ENCODE measurements at places on chromosomes 16 and 17. TPM values are rescaled to one million over a fixed set of nuclear protein-coding genes. Genes with fewer than 3 reads are reported as not detected.
A peak's percentile ranks its signal among the peaks of the same experiment; 100 is the strongest.

- no peak for DNase-seq
- no peak overlapping the region for H3K4me3 ChIP-seq
- H3K4me1 ChIP-seq: no peaks in the 10 kb centered on the region
- H3K27me3 ChIP-seq: no peaks in the 10 kb centered on the region
- H3K36me3 ChIP-seq: peaks cover 23% of the 10 kb centered on the region
These were observed 9.6 kb downstream of the LDAF1 start for GRCh38 chr16:21167929-21168602.

CEP295NL gene
- 3.6 TPM for total RNA-seq

SHCBP1 gene
- 19.3 TPM for total RNA-seq

DNA sequence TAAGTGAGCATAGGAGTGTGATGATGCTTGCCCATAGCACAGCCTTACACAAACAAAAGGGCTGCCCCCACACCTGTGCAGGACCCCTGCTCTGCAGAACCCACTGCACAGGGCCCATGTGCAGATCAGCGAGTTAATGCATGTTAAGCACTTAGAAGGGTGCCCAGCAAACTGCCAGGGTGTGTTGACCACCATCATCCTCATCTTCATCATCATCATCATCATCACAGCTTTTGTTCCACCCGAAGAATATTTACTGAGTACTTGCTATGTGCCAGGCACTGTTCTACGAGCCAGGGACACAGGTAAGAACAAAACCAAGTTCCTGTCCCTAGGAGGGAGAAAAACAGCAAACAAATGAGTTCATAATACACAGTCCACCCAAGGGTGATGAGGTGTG lies 11.9 kb downstream of the WFDC1 start:
- H3K4me3 ChIP-seq: no peak overlapping the region
- H3K27ac ChIP-seq: no peak overlapping the region
- H3K4me1 ChIP-seq: no peaks in the 10 kb centered on the region
- H3K27me3 ChIP-seq: 0 out of 2 replicates have a peak, but pooled peaks cover 4% of the 10 kb centered on the region
- no peaks in the 10 kb centered on the region for H3K36me3 ChIP-seq

GRCh38 chr16:55179411-55179810 lies 144.6 kb upstream of the IRX6 start:
- H3K36me3 ChIP-seq: no peaks in the 10 kb centered on the region
- H3K27ac ChIP-seq: no peak overlapping the region
- no peak for DNase-seq
- H3K4me3 ChIP-seq: no peak overlapping the region
- no peaks in the 10 kb centered on the region for H3K4me1 ChIP-seq

DNA sequence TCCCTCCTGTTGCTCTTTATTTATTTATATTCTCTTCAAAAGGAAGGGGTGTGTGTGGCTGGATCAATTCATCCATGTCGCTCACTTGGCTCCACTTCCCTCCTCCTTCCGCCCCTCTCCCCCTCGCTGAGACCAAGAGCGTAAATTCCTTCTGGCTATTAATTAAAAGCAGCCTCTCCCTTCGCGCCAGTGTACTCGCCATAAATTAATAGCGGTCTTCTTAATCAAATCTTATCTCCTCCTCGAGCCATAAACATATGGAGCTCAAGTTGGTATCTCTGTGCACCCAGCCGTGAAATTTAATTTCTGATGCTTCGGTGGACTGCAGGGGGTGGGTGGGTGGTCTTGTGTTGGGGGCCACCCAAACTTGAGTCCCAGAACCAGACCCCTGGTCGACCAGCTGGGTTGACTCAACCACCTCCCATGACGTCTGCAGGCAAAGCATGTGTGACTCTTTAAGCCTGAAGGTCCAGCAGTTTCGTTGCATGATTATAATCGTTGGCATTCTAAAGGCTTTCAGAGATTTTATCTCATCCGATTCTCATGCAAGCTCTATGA lies 57.9 kb downstream of the SDK2 start:
- H3K4me1 ChIP-seq: no peaks in the 10 kb centered on the region
- H3K27ac ChIP-seq: no peak overlapping the region
- DNase-seq: peak; percentile 39

- H3K27me3 ChIP-seq: no peaks in the 10 kb centered on the region
- DNase-seq: no peak
- H3K27ac ChIP-seq: no peak within 1 kb of the TSS
- H3K4me1 ChIP-seq: peaks cover 3% of the 10 kb centered on the region
- H3K4me3 ChIP-seq: no peak within 1 kb of the TSS
These were observed at the start of gene GLP2R for GRCh38 chr17:9825641-9826150. GLP2R (plus strand) TSS chr17:9825924; CDS start chr17:9826064, 140 bp downstream.

- peaks cover 60% of the 10 kb centered on the region for H3K4me1 ChIP-seq
- no peaks in the 10 kb centered on the region for H3K36me3 ChIP-seq
- peak; percentile 80 for DNase-seq
- peak overlapping the region; percentile 70 for H3K27ac ChIP-seq
- no peaks in the 10 kb centered on the region for H3K27me3 ChIP-seq
- no peak overlapping the region for H3K4me3 ChIP-seq
These were observed 11.0 kb downstream of the CSF3 start for GRCh38 chr17:40025991-40026815.

DNA sequence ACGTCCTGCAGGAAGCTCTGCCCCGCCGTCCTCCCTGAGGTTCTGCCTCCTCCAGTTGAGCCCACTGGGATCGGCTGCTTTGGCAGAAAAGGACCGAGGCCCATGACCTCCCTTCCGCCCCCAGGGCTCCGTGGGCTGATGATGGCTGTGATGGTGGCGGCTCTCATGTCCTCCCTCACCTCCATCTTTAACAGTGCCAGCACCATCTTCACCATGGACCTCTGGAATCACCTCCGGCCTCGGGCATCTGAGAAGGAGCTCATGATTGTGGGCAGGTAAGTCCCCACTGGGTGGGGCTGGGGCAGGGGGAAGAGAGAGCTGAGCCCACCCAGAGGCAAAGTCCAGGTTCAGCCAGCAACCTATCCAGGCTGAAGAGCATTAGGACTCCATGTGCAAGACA lies 61.1 kb downstream of the SLC5A11 start:
- H3K27ac ChIP-seq: no peak overlapping the region
- no peak overlapping the region for H3K4me3 ChIP-seq
- H3K4me1 ChIP-seq: no peaks in the 10 kb centered on the region

PRSS21 gene
- total RNA-seq: 77.4 TPM

DNA sequence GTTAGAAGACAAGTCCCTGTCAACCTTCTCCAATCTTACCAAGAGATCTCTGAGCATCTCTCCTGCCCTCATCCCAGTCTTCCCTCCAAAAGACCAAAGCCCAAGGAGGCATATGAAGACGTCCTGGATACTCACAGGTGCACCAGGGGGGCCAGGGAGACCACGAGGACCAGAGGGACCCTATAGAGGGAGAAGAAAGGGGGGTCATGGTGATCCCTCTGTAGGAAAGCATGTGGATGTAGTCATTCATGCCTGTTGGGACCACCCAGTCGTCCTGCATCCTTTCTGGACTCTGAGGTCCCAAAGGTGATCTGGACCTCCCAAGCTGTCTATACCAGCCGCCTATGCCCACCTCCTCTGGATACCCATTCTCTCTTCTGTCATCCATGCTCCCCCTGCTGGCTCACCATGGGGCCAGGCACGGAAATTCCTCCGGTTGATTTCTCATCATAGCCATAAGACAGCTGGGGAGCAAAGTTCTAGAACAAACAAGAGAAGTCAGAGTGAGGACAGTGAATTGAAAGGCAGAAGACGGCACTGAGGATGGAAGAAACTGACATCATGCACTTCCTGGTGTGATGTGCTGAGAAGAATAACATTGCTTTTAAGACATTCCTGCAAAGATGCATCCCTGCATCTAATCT lies 3.3 kb downstream of the COL1A1 start:
- H3K4me3 ChIP-seq: no peak overlapping the region
- H3K27me3 ChIP-seq: peaks cover 23% of the 10 kb centered on the region
- H3K36me3 ChIP-seq: no peaks in the 10 kb centered on the region
- peak; percentile 52 for DNase-seq
- no peak overlapping the region for H3K27ac ChIP-seq

GNG13 gene
- total RNA-seq: not detected

IL4R gene
- 65.3 TPM for total RNA-seq

CACNG1 gene
- total RNA-seq: not detected

DNA sequence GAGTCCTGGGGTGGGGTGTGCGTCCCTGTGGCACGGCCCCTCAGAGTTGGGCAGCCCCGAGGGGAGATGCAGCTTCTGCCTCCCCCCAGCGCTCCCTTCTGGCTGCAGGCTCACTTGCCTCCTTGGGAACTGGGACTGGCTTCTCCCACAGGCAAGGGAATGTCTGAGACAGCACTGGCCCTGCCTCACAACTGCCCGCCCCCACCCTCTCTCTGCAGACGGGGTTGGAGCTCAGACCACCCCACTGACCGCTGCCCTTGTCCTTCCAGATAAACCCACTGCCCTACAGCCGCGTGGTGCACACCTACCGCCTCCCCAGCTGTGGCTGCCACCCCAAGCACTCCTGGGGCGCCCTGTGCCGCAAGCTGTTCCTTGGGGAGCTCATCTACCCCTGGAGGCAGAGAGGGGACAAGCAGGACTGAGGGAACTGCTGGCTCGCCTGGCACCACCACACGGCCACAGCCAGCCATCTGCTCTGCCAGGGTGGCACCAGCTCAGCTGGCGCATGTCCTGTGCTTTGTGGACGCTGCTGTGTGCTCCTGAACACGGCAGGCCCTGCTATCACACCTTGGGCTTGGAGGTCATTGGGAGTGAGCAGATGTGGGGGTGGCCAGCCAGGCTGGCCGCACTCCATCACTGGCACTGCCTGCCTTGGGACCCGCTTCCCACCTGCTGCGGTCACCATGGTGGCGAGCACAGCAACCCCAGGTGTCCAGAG lies 7.1 kb upstream of the RAB40C start:
- peaks cover 3% of the 10 kb centered on the region for H3K4me1 ChIP-seq
- no peak overlapping the region for H3K4me3 ChIP-seq
- no peak for DNase-seq
- no peak overlapping the region for H3K27ac ChIP-seq

UTS2R gene
- total RNA-seq: not detected

- H3K27me3 ChIP-seq: no peaks in the 10 kb centered on the region
- H3K4me1 ChIP-seq: no peaks in the 10 kb centered on the region
- H3K27ac ChIP-seq: no peak overlapping the region
- H3K36me3 ChIP-seq: no peaks in the 10 kb centered on the region
- DNase-seq: no peak
These were observed 141.1 kb upstream of the NOL11 start for GRCh38 chr17:67576471-67577115.

IKZF3 gene
- 0.04 TPM for total RNA-seq

GRCh38 chr17:50793007-50793406 lies 25.7 kb upstream of the ANKRD40CL start:
- H3K27ac ChIP-seq: no peak overlapping the region
- no peaks in the 10 kb centered on the region for H3K27me3 ChIP-seq
- no peaks in the 10 kb centered on the region for H3K36me3 ChIP-seq
- DNase-seq: no peak
- H3K4me1 ChIP-seq: no peaks in the 10 kb centered on the region

DNA sequence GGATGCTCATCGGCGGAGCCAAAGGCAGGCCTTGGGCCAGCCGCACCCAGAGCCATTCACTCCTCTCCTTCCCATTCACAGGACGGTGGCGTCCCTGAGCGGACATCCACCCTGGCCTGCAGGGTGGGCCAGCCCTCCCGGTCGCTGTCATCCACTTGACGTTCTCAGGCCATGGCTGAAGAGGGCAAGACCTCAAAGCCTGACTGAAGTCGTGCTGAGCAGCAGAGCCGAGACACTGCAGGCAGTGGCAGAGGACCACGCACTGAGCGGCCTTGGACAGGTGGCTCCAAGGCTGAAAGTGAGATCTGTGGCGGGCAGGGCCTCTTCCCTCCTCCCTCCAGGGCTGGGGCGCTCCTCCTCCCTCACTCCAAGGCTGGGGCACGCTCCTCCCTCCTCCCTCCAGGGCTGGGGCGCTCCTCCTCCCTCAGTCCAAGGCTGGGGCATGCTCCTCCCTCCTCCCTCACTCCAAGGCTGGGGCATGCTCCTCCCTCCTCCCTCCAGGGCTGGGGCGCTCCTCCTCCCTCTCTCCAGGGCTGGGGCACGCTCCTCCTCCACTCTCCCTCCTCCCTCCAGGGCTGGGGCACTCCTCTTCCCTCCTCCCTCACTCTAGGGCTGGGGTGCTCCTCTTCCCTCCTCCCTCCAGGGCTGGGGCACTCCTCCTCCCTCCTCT lies 24.1 kb downstream of the GNPTG start:
- no peak overlapping the region for H3K27ac ChIP-seq
- no peak overlapping the region for H3K4me3 ChIP-seq
- H3K36me3 ChIP-seq: no peaks in the 10 kb centered on the region
- H3K4me1 ChIP-seq: peaks cover 21% of the 10 kb centered on the region

DNA sequence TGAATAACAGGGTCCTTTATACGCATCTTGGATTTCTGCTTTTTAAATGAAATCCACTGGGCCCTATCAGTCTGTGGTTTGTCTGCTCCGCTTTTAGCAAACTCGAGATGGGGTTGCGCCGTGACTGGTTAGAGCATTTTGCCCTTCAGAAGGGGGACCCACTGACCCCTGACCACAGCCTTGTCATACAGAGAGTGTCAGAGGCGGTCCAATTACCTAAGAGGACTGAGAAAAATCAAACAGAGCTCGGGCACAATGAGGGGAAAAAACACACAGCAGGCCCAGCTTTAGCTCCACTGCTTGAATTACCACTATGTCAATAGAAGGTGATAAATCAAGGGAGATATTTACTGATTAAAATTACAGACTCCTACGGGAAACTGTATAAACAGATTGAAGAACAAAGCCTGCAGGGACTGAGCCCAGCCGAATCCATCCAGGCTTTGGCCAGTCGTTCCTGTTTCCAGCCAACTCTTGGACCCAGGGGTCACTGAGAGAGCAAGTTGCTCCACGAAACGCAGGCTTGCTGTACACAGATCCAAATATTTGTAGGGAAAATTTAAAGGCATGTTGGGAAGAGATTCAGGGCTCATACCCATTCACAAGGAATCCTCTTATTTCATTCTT lies 131.9 kb upstream of the ZFHX3 start:
- H3K27ac ChIP-seq: no peak overlapping the region
- no peaks in the 10 kb centered on the region for H3K36me3 ChIP-seq

DNA sequence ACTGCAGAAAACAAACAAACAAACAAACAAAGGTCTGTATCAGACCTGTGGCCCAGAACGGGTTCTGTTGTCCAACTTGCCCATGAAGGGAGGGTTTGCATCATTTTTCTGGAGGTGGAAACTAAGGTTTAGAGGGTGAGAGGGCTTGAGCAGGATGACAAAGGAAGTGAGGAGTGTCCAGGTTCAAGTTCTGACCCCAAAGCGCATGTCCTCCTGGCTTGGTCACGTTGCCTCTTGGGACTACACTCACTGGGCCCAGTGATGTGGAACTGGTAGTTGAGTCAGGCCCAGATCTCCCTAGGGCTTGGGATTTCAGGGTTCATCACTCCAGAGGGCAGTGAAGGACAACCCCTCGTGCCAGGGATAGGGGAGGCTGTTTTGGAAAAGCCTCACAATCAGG lies 1.8 kb downstream of the SREBF1 start:
- no peaks in the 10 kb centered on the region for H3K27me3 ChIP-seq
- peaks cover 35% of the 10 kb centered on the region for H3K36me3 ChIP-seq
- H3K4me3 ChIP-seq: peak overlapping the region; percentile 61
- 0 out of 2 replicates have a peak overlapping the region, but pooled peaks have one; percentile 23 for H3K27ac ChIP-seq
- DNase-seq: no peak
